RPMI8226 (cell line): ENCODE measurements at places on chromosomes 3 and 15.

- no peak for DNase-seq
These were observed 250.0 kb upstream of the PDZRN3 start for GRCh38 chr3:73874606-73875369.

- DNase-seq = no peak
These were observed 94.0 kb downstream of the WDR76 start for GRCh38 chr15:43920815-43921214.

GRCh38 chr15:31049682-31050615, 51.6 kb downstream of the TRPM1 start:
- no peak for DNase-seq

- DNase-seq = no peak
These were observed 22.9 kb upstream of the UTS2B start for GRCh38 chr3:191353022-191353777.

DNA sequence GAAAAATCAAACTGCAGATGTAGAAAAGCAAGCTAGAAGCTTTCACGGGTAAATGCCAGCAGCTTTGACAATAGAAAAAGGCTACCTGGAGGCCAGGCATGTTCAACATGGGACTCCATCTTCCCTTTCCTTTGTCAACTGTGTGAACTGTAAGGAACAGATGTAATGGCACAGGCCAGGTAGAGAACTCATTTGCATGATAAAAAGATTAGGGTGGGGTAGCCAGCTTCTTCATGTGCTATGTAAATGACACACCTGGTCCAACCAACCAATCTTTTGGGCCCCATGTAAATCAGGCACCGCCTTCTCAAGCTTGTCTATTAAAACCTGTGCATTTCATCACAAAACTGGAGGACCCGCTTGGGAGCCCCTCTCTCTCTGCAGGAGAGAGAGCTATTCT, 686.5 kb upstream of the GOLIM4 start:
- no peak for DNase-seq

DNA sequence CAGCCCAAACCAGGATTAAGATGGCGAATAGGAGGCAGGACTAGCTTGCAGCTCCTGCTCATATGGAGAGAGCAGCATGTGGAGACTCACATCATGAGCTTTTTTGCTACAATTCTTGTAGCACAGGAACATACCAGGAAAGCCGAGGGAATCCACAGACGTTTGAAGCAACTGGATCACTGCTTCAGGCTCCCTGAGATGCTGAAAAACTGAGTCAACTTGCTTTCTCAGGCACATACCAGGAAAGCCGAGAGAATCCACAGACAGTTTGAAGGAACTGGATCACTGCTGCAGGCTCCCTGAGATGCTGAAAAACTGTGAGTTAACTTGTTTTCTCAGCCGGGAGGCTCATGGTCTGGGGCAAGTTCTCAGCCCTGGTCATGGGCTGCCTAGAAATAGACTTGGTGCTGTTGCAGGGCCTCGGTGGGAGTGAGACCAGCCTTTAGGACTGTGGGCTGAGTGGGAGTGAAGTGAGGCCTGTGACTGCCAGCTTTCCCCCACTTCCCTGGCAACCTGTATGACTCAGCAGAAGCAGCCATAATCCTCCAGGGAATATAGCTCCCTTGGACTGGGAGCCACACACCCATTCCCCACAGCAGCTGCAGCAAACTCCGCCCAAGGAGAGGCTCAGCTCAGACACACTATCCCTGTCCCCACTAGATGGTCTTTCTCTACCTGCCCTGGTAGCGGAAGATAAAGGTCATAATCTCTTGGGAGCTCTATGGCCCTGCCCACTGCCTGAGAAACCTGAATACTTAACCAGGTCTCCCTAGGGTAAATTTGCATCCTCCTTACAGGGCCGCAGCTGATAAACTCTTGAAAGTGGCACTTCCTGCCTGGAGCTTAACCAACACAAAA, 51.9 kb upstream of the PFN2 start:
- no peak for DNase-seq

- no peak for DNase-seq
These were observed 10.6 kb upstream of the CACNA1D start for GRCh38 chr3:53483821-53484220.

DNA sequence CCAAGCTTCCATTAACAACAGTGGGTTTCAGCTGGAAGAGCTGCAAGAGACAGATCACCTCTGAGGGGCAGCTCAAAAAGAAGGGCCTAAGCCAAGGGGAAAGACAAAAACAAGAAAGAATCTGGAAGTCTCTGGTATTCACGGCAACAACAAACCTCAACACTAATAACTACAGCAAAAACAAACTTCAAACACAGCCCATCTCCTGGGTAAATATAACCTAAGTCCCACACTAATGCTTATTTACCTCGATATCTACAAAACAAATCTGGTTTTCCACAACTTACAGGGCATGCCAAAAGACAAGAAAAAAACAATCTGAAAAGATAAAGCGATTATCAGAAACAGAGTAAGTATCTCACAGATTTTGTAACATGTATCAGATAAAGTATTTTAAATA, 29.7 kb downstream of the TOP2B start:
- DNase-seq = no peak
